ENCODE measurements at places on chromosomes 3 and 15.

DNA sequence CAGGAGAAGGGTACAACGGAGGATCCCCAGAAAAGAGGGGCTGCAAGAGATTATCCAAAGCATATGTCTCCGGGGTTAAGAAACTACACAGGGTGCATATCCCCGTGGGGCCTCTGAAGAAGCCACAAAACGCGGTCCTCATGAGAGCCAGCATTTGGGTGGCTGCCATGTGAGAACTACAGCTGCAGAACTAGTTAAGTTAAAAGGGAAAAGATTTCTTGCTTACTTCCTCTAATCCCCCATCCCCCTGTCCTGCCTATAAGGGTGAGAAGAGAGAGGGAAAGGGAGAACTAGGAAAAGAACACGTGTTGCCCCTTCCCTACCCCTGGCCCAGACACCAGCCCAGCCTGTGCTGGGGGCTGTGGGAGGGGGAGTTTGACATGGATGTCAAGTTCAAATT lies 70.4 kb upstream of the PCSK6 start:
- DNase-seq, result no peak

DNA sequence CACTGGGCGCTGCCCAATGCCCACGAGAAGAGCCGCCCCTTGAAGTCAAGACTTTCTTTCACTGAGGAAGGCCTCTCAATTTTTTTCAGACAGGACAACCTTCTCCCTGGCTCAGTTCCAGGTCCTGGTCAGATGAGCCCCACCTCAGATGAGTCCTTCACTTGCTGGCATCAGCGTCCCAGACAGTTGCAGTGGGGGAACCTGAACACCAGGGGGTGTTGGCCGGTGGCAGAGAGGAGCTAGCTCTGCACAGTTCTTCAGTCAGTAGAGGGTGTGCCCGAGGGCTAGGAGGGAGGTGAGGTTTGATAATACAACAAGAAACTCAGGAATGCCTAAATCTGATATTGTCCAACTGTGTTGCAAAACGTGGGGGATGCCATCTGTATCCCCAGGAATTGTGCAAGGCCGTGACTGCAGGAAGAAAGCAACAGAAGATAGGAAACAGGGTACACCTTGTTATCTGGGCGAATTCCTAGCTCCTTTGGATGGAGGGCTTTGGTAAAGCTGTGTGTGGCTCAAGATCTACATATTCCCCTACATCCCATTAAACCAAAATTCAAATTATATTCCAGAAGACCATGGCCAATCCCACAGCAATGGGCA lies 34.3 kb downstream of the CCR3 start:
- no peak for DNase-seq

- peak; percentile 51 for DNase-seq
Observed at GRCh38 chr3:99534951-99535704, 103.3 kb upstream of the COL8A1 start.

DNA sequence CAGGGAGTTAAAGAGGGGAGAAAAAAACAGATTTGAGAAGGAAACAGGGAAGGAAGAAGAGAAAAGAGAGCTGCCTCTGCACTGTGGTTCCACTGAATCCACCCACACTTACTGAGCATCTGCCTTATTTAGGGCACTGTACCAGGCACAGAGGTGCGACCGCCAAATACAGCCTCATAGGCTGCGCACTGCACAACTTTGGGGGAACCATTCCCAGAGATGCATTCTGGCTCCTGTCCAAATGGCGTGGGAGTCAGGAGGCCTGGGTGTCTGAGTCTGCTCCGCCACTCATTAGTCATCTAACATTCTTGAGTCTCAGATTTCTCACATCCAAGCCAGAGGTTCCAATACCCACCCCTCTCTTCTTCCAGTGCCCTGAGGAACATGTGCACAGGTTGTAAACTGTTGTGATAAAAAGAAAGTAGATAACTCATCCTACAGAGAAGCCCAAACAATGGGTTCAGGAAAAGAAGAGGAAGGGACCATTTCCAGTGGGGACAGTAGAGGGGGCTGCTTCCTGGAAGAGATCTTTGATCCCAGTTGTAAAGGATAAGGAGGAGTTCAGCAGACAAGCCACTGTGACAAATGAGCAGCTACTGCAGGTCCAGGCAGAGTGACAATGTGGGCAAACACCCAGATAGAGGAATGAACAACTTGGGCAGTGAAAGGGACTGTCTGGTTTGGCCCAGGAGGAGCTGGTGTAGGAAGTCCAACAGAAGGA lies 254.6 kb downstream of the UACA start:
- DNase-seq, result peak; percentile 97

- no peak for DNase-seq
Observed at GRCh38 chr15:65344914-65345275, 32.9 kb downstream of the IGDCC3 start.

- DNase-seq, result no peak
Observed at GRCh38 chr15:55897560-55898336, 95.7 kb downstream of the NEDD4 start.

DNA sequence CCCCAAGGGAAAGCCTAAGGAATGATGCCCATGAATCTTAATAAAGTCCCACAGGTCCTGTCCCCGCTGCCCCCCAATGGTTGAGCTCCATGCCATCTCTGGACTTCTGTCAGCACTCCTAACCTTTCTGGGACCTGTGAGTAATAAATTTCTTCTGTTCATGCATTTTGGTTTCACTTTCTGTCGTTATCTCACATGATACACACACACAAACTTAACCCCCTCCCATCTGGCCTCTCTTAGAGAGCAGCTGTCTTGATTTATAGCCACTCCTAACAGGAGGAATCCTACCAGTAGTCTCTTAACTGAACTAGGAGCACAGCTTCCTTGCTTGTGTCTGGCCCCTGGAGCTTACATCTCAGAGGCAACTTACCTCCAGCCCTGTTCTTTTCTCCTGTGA lies 82.7 kb upstream of the SELENOK start:
- no peak for DNase-seq

DNA sequence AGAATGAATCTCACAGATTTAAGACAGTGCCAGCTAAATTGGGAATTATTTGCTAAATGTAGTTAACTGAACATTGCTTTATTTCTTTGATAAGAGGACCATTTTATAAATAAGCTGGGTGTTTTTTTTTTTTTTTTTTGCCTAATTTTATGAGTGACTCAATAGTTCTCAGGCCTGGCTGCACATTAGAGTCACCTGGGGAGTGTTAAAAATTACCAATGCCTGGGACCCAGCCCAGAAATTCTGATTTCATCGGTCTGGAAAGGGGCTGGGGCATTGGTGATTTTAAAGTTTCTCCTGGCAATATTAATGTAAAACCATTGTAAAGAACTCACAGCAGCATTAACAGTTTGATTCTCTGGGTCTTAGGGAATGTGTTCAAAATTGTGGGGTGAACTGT lies 51.2 kb upstream of the PHLDB2 start:
- DNase-seq, result no peak

DNA sequence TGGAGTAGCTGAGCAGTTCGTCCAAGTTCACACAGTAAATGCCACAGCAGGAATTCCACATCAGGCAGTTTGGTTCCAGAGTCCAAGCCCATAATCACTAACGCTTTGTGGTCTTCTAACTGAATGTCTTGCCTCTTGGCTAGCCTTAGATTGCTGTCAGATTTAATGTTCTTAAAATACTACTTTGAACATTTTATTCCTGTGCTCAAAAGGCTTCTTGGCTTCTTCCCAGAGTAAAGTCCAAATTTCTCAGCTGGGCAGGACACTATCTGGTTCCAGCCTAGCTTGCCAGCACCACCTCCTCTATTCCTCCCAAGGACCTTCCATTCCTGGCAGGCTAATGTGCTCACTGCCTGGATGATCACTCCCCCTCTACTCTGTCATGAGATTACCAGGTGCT lies 256.9 kb downstream of the SQOR start:
- DNase-seq, result no peak

GRCh38 chr3:143586576-143586975 lies 261.7 kb downstream of the SLC9A9 start:
- DNase-seq, result no peak

DNA sequence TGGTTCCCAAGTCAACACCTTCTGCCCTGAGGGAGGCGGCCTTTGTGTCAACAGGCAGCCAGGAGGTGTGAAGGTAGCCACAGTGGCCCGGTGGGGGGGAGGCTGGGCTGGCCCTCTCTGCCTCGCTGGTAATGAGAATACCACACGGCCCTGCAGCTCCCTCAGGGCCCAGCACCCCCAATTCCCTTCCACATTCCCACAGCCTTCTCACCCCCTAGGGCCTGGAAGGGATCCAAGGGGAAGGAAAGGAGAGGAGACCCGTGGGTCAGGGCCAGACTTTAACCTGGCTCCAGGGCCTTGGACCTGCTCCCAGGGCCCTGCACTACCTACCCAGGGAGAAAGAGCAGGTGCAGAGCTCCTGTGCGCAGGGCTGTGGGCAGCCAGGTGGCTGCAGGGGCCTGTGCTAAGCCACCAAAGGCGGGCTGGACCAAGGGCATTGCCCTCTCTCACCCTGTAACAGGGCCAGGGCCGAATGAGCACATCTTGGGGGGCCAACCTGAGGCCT lies 8.7 kb upstream of the MESP2 start:
- no peak for DNase-seq

- DNase-seq, result no peak
Observed at GRCh38 chr15:90322538-90322937, 29.5 kb upstream of the ZNF774 start.

GRCh38 chr15:63221346-63221745 lies 31.9 kb downstream of the RAB8B start:
- DNase-seq, result no peak

DNA sequence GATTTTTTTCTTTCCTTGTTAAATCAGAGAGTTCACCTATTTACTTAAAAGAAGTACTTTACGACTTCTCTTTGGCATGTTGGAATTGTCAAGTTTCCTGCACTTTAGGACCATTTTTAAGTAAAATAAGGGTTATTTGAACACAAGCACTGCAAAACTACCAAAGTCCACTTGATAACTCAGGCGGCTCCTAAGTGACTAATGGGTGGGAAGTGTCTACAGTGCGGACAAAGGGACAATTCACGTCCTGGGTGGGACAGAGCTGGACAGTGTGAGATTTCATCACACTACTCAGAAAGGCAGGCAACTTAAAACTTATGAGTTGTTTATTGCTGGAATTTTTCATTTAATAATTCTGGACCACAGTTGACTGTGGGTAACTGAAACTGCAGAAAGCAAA lies 590.2 kb upstream of the UBE2E2 start:
- DNase-seq, result no peak

- DNase-seq, result no peak
Observed at GRCh38 chr3:79012530-79012913, 755.3 kb downstream of the ROBO1 start.

GRCh38 chr15:83858820-83859505 lies 205.0 kb downstream of the ADAMTSL3 start:
- no peak for DNase-seq

DNA sequence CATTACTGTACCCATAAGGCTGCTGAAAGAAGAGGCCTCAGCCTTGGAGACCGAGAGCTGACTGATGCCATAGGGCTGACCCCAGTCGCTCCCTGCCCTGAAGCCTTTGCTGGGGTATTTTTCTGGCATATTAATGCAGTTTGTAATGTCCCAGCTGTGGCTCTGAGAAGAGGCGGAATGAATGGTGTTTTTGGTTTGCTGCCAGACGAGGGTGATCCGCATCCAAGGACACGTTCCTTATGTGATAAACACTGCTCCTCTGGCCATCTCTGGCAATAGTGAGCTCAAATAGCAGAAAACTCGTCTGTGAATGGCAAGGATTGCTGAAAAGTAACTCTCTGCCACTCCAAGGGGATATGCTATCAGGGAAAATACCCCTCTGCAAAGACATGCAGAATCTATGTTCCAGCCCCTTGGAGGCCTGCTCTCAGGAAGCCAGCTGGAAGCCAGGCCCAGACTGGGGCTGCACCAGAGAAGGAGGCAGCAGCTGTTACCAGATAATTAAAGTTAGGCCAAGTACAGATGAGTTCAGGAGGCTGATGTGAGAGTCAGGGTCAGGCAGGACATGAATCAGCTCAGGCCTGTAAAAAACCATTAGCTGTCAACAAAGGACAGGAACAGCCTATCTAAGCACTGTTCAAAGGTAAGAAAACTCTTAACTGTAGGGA lies 28.9 kb upstream of the KLHL6 start:
- DNase-seq, result no peak

GRCh38 chr15:57223345-57223744 lies 153.0 kb upstream of the CGNL1 start:
- DNase-seq, result no peak

DNA sequence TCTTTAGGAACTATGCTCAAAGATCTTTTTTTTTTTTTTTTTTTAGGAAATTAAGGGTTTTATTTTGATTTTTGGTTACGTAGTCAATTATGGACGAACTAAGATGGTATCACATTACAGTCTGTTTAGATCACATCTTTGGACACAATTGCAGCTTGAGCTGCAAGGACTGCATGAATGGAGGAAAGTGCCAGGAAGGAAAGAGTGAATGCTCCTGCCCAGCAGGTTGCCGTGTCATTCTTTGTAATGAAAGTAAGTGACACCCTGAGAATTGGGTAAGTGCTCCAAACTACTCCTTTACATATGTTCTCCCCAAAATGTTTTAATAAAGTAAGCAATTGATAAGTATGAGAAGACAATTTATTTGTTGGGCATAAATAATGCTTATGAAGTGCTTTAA lies 716.5 kb upstream of the GOLIM4 start:
- DNase-seq, result no peak

- DNase-seq, result no peak
Observed at GRCh38 chr15:99250001-99250400, 620 bp upstream of the TTC23 start.

DNA sequence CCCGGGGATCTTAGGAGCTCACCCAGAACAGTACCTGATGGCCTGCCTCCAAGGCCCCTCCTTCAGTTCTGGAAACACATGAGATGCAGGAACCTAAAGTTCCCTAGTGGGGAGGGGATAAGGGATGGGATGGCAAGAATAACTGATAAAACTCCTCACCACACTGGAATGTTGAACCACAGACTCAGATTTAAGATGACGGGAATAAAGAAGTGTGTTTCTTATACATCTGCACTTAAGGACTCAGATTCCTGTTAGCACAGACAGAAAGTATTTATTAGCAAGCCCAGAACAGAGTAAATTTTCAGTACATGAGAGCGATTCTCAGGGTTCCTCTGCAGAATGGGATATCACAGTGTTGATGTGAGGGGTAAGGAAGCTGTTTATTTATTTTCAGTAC lies 245.2 kb downstream of the TLE3 start:
- no peak for DNase-seq

GRCh38 chr3:179410331-179410730 lies 40.9 kb downstream of the GNB4 start:
- no peak for DNase-seq

- DNase-seq, result no peak
Observed at GRCh38 chr15:96398776-96399175, 68.3 kb downstream of the NR2F2 start.

GRCh38 chr3:111548092-111548491 lies 6.1 kb downstream of the CD96 start:
- no peak for DNase-seq

DNA sequence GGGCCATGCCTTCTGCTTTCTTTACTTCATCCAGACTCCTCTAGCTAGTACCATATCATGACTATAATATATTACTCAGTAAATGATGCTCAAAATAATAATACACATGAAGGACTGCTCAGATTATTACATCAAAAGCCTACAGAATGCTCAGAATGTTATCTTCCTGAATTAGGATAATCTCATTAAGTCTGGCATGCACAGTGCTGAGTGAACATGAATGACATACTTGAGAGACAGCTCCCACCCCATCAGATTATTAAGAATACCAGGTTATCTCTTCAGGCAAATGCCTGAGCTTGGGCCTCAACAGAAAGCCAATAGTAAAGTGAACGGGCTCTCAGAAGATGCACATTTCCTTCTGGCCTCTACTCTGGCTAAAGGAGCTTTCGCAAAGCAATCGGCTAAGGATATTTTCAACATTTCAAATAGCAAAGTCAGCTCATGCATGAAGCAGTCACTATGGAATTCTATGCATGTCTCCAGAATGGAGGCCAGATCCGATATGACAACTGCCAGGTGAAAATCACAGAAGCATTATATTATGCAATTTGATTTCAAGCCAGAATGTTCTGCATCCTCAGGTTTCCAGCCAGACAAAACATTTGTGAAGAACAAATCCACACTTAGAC lies 122.6 kb downstream of the KCNMB2 start:
- no peak for DNase-seq
